SJSA1 (cell line): ENCODE measurements at places on chromosomes 3 and 15.

GRCh38 chr3:42826141-42826540 lies 16.9 kb downstream of the ACKR2 start:
- H3K4me3 ChIP-seq = no peak overlapping the region
- no peaks in the 10 kb centered on the region for H3K27me3 ChIP-seq
- no peaks in the 10 kb centered on the region for H3K36me3 ChIP-seq
- no peaks in the 10 kb centered on the region for H3K4me1 ChIP-seq
- no peak overlapping the region for H3K27ac ChIP-seq
- DNase-seq = no peak

GRCh38 chr15:39907216-39907615 lies 12.8 kb downstream of the GPR176 start:
- no peaks in the 10 kb centered on the region for H3K27me3 ChIP-seq
- peaks cover 51% of the 10 kb centered on the region for H3K36me3 ChIP-seq
- peaks cover 13% of the 10 kb centered on the region for H3K4me1 ChIP-seq
- no peak overlapping the region for H3K4me3 ChIP-seq
- DNase-seq = no peak

DNA sequence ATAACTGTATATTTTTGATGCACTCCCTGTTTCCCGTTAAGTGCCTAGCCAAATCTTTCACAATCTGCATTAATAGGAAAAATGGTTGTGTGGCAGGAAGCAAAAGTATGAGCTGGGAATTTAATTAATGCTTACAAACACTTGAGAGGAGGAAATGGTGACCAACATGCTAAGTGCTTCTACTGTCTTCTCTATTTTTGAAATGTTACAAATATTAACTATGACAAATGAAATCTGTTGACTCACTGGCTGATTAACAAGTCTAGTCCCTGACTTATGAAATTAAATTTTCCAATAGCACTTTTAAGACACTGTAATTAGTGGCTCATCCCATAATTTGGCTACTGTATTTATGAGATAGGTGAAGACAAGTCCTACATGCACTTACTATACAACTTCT lies 446.9 kb upstream of the DPPA4 start:
- no peak overlapping the region for H3K27ac ChIP-seq
- no peaks in the 10 kb centered on the region for H3K27me3 ChIP-seq
- no peak for DNase-seq
- no peaks in the 10 kb centered on the region for H3K4me1 ChIP-seq
- H3K36me3 ChIP-seq = no peaks in the 10 kb centered on the region
- H3K4me3 ChIP-seq = no peak overlapping the region

- H3K36me3 ChIP-seq = no peaks in the 10 kb centered on the region
- H3K4me1 ChIP-seq = peaks cover 4% of the 10 kb centered on the region
- H3K27me3 ChIP-seq = no peaks in the 10 kb centered on the region
- H3K4me3 ChIP-seq = no peak overlapping the region
- H3K27ac ChIP-seq = no peak overlapping the region
- no peak for DNase-seq
Observed at GRCh38 chr3:63814237-63814636, 4.9 kb upstream of the C3orf49 start.

GRCh38 chr3:142027735-142028134 lies 121.6 kb downstream of the TFDP2 start:
- H3K27me3 ChIP-seq = no peaks in the 10 kb centered on the region
- peak; percentile 51 for DNase-seq
- H3K4me1 ChIP-seq = no peaks in the 10 kb centered on the region
- no peaks in the 10 kb centered on the region for H3K36me3 ChIP-seq
